ENCODE measurements at places on chromosomes 16 and 17.

DNA sequence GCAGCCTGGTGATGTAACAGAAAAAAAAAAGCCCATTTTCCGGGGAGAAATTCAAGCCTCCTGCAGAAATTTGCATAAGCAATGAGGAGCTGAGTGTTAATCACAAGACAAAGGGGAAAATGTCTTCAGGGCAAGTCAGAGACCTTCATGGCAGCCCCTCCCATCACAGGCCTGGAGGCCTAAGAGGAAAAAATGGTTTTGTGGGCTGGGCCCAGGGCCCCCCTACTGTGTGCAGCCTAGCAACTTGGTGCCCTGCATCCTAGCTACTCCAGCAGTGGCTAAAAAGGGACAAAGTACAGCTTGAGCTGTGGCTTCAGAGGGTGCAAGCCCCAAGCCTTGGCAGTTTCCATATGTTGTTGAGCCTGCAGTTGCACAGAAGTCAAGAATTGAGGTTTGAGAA is 49.7 kb downstream of the AHSP start:
- DNase-seq: no peak

DNA sequence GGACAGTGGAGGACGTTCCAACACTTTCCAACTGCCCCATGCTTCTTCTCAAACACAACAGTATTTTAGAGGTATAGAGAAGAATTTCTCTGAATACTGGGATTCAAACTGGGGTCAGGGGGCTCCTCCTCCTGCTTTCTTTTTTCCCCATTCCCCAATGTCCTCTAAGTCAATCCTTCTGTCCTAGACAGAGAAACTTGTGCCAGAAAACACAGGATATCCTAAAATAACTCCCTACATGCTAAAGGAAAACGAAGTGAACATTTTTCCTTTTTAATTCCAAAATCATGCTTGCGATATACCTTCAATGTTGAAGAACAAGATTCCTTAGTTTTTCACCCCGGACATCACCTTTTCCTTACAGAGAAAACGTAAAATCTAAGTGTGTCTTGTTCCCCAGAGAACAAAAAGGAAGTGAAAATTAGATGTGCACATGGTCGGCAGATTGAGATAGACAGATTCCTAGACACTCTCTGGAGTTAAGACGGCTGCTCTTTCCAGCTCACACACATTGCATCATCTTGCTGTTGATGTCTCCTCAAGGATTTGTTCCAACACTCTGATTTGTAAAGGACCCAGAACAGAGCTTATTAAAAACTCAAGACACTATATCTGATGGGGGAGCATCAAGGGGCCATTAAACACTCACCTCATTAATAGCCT is 228.2 kb downstream of the GRIN2A start:
- DNase-seq: no peak

DNA sequence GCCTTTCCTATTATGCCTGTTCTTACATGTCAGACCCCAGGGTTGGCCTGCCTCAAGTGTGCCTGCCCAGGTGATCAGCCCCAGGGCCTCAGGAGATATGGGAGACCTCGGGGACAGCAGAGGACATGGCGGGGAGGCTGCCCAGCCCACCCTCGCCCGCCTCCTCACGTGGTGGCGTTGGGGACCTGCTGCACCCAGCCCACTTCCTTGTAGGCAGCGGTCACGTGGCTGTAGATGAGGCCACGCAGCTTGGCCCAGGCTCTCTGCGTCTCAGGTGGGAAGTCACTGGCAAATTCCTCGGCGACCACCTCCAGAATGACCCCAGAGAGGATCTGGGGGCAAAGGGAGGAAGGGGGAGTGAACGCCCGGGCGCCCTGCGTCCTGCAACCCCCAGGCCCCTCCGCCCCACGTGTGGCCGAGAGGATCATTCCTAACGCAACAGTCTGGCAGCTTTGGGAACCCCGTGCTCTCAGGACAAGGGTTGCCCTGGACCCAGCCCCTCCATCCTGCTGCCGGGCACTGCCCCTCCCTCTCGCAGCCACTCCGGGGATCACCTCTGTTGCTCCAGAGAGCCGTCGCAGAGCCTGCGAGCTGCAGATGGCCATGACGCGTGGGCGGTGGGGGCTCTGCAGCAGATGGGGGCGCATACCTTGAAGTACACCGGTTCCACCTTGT is 6.6 kb downstream of the CYGB start:
- no peak for DNase-seq

GRCh38 chr16:27324851-27325301 is 11.1 kb downstream of the IL4R start:
- no peak for DNase-seq

DNA sequence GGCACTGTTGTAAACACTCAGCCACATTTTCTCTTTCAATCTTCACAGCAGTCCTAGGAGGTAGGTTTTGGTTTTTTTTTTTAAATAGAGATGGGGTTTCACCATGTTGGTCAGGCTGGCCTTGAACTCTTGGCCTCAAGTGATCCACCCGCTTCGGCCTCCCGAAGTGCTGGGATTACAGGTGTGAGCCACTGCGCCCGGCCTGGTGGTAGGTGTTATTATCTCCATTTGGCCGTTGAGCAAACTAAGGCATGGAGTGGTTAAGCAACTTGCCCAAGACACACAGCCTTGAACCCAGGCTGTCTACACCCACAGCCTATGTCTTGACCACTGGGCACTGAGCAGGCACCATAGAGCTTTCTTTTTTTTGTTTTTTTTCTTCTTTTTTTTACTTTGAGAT is 8.6 kb downstream of the SGCA start:
- DNase-seq: no peak

DNA sequence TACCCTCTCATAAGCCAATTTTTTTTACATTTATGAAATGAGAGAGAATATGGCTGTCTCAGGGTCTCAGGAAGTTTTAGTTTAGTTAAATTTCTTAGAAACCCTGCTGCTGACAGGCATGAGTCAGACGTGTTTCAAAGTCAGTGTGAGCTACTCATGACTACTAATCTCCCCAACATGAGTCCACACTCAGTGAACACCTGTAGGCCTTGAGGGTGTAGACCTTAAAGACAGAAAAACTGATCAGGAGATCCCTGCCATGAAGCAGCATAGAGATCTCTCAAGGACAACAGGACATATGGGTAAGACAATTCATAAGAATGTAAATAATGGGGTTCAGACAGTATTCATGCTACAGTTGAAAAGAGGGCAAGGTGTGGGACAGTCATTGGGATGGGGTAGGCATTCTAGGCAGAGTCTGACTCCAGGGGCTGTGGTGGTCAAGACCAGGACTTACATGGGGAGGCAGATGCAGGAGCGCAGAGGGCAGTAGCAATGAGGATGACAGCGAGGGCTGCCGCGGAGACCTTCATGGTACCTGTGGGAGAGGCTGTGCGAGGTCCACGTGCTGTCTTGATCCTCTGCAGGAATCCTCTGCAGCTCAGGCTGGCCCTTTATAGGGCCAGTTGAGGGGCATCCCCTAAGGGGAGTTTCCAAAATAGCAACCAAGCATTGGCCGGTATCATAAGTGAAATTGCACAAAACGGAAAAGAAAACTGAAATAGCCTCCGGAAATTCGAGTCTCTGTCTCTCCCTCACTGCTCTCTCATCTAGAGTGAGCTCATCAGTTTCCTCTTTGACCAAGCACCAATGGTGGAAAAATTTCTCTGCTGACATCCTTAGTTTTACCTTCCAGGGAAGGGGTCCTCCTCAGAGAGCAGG is at the start of gene CCL5:
Gene CCL5 (minus strand): TSS at position 588 of the 882 bp plus-strand sequence.
- no peak for DNase-seq

DNA sequence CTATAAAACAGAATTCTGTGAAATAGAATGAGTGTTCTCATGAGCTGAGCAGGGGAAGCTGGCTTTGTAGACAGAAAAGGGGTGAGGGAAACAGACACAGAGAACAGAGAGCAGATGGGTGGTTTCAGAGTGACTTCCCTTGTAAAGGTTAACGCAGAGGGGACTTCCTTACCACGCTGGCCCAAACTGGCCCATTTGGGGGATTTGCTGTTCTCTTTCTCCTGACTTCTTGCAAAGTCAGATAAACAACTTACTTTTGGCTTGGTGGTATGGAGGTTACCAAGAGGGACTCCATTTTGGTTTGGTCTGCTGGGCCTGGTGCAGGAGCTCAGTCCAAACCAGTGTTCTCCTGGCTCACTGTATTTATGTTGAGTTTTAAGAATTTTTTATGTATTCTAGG is 48.4 kb downstream of the SEC14L1 start:
- DNase-seq: no peak

DNA sequence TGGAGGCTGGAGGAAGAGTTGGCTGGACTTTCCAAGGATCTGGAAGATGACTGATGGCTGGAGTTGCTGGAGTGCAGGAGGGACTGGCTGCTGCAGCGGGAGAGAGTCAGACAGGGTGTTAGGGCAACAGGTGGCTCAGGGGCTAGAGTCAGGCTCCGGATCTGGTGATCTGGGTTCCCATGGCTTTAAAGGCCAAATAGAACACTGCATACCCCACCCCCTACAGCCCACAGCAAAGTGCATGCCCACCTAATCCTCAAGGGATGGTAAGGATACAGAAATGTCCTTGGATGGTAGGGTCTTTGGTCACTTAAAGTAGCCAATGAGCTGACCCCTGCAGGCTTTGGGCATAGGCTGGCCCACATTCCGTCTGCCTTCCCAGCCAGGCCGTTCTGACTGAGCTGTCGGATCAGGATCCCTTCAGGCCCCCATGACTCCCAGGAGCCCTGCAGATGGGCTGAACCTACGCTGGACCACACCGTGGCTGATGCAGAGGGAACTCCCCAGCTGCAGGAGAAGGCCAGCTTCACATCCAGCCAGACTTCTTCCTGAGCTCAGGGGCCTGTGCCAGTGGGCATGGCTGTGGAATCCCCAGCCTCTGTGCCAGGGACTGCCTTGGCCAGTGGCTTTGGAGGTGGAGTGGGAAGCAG is 13.9 kb downstream of the TNS4 start:
- no peak for DNase-seq

DNA sequence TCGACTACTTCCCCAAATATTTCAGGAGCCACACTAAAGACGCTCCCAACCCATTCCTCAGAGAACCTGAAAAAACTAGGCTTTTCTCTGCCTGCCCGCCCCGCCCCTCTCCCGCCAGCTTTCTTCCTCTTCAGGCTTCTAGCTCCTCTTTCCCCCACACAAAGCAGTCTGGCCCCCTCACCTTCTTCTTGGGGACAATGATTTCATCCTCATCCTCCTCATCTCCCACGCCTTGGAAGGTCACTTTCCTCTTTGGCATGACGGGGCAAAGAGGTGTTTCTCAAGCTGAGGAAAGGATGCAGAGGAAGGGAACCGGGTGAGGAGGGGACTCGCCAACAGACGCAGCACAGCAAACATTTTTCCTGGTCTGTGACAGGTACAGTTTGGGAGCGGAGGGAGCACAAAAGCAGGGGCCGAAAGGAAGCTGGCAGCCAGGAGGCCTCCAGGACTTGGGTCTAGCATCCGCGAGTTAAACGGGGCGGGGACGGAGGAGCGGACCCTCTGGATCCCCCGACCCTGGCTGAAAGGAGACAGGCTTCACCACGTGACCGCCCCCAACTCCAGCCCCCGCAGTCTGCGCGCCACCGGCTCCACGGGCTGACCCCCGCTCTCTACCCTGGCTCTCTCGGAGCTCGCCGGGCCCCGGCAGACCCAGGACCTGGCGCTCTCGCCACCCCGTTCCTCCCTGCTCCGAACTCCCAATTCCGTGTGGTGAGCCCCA is 525 bp downstream of the CD2BP2 start:
- no peak for DNase-seq

GRCh38 chr17:40582328-40582901 is 17.1 kb upstream of the CCR7 start:
- no peak for DNase-seq

GRCh38 chr16:71927383-71927782 is 32.1 kb downstream of the IST1 start:
- DNase-seq: no peak

DNA sequence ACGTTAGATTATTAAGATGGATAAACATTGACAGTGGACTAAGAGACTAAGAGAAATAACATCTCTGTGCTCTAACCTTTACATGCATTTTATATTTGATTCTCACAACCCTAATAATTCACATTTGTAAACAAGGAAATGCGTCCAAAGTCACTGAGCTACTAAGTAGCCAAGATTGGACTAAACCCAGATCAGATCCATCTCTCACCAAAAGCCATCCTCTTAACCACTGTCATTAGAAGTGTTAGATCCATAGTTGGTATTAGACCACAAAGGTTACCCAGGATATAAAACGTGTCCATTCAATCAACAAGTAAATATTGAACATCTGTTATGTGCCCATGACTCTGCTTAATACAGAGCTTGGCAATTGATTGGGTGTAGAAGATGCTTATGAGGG is 5.2 kb downstream of the HSD17B2 start:
- DNase-seq: no peak

GRCh38 chr17:77456951-77457548 is 316.3 kb downstream of the SEC14L1 start:
- no peak for DNase-seq

DNA sequence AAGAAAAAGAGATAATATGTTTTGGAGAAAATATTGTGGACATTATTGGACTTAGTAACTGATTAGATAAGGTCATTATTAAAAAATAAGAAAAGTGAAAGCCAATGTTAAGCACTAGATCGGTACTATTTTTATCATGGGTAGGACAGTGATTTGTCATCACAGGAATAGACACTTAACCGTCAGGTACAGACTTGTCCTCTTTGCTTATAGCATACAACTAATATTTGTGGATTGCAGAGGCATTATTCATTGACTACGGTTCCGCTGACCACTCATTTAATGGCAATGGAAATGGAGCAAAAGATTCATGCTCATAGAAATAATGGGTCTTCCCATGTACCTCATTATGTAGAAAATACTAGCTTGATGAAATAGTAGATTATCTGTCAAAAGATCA is 596.3 kb upstream of the CA10 start:
- no peak for DNase-seq

DNA sequence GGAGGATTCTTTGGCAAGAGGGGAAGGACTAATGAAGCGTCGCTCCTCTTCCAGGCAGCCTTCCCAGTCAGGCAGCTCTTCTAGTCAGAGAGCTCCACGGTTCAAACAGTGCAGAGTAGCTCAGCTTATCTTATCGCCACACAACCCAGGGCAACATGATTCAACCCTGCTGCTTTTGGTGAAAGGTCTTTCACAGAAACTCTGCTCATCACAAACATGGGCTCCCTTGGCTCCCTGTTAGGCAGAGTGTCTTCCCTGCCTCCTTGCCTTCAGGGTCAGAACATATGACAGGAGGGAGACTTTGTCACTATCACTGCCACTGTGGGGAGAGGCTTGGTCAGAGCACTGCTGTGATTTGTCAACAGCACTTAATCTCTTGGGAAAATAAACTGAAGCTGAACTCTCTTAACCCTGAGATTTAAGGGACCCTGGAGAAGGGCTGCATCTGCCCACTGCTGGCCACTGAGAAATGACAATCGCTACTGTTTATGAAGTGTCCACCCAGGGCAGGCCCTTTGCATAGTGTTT is 6.9 kb upstream of the SLC13A2 start:
- DNase-seq: no peak

DNA sequence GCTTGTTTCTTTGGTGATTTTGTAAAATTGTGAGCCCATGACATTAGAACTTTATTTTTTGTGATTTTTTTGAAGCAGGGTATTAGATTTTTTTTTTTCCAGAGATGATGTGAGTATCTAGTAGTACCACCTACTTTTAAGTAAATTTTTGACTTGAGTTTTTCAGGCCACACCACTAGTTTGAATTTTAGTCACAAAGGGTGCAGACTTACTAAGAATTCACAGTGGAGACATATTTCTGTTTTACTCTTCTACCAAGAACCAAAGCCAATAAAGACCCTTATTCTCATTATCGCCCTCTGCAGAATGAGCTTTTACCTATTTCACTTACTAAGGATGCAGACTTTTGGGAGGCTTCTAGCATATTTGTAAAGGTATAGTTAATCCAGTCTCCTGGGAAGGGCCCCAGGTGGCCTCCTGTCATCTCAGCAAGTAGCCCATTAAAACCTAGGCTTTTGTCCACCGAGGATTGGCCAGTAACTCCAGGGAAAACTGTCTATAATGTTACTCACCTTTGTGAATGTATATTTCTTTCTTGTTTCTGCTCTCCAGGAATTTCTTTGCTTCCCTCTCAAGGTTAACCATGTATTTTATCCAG is 30.6 kb downstream of the NLK start:
- DNase-seq: no peak

All from cortex of kidney (tissue), 1 donor.